ENCODE measurements at places on chromosomes 7 and 10.
A peak's percentile ranks its signal among the peaks of the same experiment; 100 is the strongest.

DNA sequence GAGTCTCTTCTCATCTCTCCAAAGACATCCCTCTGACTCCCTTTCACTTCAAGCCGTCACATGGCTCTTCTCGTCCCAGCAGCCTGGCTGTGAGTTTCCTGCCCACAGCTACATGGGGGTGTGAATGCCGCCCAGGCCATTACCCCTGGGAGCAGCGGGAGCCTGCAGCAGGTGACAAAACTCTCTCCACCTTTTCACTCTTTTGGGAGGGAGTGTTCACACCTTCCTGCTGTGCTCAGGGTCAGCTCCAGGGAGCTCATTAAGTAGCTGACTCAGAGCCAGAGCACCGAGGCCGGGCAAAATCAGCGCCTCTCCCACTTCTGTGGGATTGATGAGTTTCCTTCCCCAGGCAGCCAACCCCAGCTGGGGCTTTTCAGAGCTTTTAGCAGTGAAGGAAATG lies 271.3 kb downstream of the TYW1 start:
- DNase-seq, result no peak

DNA sequence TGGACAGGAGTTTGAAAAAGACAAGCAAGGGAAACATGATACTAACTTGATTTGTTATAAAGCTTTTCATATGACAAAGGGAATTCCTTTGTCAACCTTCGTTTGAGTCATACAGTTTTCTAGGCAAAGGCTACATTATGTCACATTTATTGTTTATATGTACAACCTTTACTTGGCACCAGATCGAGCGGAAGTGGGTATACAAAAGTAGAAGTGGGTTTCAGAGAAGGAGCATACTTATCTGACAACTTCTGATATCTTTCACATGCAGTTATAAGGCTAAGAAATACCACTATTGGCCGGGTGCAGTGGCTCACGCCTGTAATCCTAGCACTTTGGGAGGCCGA lies 11.0 kb downstream of the STMP1 start:
- peak; percentile 70 for DNase-seq

DNA sequence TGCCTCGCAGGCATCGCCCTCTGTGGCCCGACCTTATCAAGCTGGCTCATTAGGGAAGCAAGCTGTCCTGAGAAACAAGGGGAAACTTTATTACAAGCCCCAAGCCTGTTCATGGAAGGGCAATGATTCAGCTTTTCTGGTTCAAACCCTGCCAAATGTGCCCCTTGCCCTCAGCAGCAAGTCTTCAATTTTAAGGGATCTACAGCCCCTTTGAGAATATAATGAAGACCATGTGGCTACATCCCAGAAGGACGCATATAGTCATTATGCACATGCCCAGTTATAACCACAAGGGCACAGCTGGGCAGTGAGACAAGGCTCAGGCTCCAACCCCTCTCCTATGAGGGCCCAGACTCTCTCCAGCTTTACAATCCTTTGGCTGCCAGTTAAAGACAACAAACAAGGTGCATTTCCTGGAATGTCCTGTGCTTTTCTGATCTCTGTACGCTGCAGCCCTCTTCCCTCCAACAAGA lies 56.7 kb downstream of the DDC start:
- no peak for DNase-seq

DNA sequence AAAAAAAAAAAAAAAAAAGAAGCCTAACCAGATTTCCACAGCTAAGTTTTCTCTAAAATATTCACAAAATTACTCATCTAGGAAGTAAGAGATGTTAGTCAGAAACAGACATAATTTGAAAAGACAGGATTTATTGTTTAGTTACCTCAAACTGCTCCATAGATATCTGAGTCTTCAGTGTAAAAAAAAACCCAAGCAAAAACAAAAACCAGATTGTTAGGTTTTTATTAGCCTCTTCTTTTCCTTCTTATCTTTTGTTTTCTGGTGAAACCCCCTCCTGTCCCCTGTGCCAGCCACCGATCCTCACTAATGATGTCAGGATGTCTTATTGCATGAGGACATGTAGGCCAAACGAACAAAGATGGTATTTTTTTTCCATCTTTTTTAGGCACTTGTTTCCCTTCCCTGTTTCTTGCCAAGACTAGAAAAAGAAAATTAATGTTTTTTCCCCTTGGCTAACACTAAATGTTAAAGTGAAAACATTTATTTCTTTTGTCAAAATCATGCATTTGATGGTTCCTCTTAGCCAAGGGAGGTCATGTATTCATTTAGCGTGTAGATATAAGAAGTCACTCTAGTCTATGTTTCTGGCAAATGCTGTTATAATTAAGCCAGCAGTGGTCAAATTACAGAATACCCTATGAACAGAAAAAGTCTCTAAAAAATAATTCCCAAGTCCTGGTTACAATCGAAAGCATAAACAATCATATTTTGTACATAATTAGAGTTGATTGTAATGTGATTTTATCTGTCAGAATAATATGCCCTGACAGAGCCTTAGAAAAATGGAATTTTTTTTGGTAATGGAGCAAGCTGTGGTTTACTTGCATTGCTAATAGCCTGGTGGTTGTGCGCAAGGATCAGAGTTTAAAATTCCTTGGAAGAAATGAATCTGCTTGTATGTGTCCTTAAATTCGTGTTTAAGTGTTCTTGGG lies 702.4 kb upstream of the FZD8 start:
- peak; percentile 23 for DNase-seq

DNA sequence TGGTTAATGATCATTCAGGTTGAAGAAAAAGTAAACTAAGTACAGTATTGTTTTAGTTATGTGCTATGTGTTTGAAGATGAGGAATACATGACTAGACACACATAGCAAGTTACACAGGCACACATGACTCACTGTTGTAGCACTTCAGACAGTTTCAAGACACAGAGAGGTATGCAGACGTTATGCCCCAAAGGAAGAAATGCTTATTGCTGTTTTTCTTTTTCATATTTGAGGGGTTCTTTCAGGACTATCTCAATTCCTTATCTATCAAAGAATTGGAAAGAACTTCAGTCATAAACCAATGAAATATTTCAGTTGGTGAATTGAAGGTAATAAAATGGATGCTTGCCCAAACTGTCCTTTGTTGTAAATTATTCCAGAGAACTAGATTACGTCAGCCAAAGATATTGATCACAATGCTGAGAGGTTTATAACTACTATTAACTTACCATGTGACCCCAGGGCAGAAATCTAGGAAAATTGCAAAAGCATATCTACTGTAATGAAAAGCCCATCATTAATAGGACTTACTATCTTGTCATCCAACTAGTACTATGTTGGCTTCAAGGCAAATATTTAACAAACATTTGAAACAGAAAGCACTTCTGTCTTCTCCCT lies 61.2 kb upstream of the CAPZA2 start:
- no peak for DNase-seq

DNA sequence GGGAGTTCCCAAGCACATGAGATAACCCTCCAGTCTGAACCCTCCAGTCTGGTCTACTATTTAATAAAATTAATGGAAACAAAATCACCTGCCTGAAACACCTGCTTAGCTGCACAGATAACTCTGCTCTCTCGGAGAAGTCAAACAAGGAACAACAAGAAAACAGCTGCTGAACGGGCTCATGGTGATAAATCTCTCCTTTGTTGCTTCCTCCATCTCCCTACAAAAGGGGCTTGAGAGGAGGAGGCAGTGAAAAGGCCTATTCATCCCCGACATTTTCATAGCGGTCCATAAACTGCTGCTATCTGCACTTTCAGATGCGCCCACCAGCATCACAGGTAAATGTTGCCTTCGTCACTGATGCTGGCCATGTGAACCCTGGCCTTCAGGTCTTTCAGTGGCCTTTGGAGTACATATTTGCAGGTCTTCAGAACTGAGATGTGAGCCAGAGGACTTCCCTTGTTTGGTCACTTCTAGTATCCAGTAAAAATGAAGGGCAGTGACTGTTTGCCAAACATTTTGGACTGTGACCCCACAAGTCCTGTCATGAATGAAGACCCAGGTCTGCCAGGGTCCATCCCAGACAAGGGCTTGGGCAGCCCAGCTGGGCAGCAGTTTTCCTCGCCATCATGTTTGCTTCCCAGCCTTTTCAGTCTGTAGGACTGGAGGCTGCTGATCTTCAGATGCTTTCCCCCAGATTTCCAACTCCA lies 15.9 kb downstream of the FKBP6 start:
- no peak for DNase-seq

DNA sequence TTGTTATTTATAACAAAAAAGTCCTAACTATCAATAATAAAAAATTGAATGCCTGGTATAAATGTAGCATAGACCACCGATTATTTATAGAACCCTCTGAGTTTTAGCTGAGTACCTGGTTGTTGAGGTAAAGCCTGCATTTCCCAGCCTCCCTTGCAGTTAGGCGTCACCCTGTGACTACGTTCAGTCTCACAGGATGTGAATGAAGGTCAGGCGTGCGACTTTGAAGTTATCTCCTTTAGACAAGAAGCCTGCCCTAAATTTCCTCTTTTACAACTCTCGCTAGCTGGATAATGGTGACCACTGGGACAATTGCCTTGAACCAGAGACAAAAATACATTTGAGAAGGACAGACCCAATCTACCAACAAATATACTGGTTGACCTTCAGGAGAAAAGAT lies 67.5 kb upstream of the TES start:
- DNase-seq, result no peak

- DNase-seq, result no peak
These were observed 13.4 kb upstream of the SFRP5 start for GRCh38 chr10:97785231-97785630.

All from kidney capillary endothelial cell (primary cell).